ENCODE measurements at places on chromosomes 7 and 10.
A peak's percentile ranks its signal among the peaks of the same experiment; 100 is the strongest.

- peak; percentile 48 for DNase-seq
Observed at GRCh38 chr7:75823198-75823910, 9.7 kb upstream of the CCL24 start.

DNA sequence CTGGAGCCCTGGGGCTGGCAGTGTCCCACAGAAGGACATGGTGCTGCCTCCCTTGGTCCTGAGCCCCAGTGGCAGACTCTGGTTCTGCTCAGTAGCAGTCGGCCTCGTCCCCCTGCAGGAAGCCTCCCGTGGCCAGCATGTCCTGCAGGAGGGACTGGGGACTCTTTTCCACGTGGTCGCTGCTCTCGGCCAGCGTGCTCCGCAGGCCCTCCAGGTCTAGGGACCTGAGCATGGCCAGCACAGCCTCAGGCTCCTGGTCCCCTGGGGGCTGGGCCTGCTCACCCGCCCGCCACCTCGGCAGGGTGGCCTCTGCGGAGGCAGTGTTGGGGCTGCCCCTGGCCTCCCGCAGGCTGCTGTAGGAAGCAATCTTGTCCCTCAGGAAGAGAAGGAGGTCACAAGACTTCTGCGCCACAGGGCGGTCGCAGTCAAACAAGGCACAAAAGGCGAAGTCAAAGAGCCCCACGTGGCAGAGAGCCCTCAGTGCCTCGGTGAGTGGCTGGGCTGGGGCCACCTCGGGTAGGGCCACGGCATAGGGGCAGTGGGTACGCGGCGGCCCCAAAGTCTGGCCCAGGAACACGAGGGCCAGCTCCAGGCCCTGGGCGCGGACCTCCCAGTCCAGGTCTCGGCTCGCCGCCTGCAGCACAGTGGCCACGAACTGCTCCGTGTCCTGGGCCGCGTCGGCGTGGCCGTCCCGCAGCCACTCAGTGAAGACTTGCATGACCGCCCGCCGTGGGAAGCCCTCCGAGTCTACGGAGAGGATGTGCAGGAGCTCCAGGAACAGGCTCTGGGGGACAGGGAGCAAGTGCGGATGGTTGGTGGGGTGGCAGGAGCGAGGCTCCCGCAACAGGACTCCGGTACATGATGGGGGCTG lies 17.1 kb downstream of the BRAT1 start:
- no peak for DNase-seq

DNA sequence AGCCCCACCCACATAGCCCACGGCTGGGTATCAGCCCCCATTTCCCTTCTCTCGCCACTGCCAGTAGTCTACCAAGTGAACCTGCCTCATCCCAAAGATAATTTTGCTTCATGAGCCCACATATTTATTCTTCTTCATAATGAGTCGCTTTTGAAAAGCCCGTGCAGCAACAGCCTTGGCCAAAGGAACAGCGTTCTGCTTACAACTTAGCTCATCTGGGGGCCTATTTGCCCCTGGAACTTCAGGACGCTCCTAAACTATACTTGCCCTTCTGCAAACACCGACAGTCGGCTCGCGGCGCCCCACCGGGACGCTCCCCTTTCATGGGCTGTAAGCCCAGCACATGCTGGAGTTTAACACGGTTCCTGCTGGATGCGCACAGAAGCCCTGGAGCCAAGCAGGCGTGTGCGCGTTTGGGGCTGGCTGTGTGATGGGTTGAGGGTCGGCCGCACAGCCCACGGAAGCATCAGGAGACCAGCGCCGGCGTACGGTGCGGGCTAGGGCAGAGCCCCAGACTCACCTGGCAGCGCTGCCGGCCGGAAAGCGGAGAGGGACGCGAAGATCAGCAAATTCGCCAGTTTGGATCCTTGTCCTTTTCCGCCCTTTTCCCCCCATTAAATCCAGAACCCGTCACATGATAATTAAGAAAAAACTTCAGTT lies 370 bp downstream of the TMEM60 start:
- DNase-seq: no peak

DNA sequence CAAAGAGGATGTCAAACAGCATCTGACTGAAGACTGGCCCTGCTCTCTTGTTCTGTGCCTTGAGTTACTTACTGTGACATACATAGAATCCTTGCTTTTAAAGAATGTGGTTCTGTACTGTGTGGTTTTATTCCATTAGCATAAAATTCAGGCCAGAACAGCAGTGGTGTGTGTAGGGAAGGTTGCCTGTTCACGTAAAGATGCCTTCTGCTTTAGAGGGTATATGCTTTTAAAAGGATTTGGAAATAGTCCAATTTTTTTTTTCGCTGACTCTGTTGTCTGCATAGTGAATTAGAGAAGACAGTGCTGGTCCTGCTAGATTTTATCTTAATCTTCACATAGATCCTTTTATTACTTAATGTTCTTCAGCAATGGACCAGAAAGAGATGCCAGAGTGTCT lies 470.8 kb upstream of the SEMA3A start:
- no peak for DNase-seq

GRCh38 chr7:104482362-104483037 lies 154.1 kb downstream of the LHFPL3 start:
- no peak for DNase-seq

DNA sequence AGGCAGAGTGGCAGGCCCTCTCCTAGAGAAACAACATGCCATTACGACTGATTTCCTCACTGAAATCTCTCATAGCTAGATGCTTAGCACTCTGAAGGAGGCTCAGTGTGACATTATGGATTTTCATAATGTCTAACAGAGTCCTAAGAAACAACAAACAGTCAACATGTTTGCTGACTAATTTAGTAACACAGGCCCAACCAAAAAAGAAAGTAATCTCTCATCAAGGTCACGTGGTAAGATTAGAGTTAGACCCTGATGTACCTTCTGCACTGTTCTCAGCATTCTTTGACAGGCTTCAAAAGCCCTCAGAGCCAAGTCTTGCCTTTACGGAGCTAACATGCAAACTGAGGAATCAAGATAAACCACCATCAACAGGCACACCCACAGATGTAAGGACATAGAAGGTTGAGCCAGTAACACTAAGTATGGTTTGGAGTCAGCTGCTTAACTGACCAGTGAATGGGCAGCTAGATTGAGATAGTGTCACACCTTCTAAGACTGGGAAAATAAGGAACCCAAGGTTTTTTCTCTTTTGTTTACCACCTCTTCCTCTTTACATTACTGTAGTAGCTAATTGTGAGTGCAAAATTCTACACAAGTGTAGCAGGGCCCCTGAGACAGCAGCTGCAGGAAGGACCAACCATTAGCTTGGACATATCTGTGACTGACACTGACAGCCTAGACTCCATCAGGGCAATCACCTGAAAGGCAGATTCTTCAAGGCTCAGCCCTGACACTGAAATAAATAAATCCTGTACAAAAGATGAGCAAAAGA lies 15.3 kb upstream of the KCNIP2 start:
- DNase-seq: no peak

GRCh38 chr10:97538411-97538810 lies 34.2 kb upstream of the ANKRD2 start:
- no peak for DNase-seq

GRCh38 chr10:90945491-90946070 lies 24.7 kb upstream of the ANKRD1 start:
- DNase-seq: no peak

- no peak for DNase-seq
Observed at GRCh38 chr10:132446195-132446581, 49.2 kb downstream of the PWWP2B start.

GRCh38 chr7:30630986-30631385 lies 36.3 kb downstream of the GARS1 start:
- no peak for DNase-seq

GRCh38 chr10:22637491-22637890 lies 76.9 kb downstream of the PIP4K2A start:
- DNase-seq: no peak

- no peak for DNase-seq
Observed at GRCh38 chr10:78575400-78575799, 493.4 kb upstream of the ZMIZ1 start.

DNA sequence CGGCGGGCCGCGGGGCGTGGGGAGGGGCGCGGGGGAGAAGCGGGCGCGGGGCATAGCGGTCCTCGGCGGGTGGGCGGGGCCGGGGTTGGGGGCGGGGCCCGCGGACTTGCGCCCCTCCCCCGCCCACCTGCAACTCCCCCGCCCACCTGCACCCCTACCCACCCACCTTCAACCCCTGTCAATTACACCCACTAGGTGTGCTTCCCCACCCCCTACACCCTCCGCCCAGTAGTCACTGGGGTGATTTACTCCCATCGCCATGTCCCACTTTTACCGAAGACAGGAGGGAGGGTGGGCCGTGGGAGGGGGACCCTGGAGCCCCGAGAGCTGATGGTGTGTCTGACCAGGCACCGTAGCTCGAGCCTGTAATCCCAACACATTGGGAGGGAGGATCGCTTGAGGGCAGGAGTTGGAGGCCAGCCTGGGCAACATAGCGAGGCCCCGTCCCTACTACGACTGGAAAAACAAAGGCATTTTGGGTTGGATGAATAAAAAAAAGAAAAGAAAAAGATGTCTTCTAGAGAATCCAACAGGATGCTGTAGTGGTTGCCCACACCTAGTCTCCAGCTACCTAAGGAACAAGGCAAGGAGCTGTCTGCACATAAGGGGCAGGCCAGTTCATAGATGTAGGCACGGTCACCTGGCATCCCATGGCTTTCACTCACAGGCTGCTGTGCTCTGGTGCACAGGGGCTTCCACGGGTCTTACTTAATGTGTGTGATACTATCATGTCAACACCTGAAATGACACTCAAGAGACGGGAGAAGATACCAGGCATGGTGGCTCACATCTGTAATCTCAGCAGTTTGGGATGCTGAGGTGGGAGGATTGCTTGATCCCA lies 761 bp downstream of the KCTD7 start:
- no peak for DNase-seq

DNA sequence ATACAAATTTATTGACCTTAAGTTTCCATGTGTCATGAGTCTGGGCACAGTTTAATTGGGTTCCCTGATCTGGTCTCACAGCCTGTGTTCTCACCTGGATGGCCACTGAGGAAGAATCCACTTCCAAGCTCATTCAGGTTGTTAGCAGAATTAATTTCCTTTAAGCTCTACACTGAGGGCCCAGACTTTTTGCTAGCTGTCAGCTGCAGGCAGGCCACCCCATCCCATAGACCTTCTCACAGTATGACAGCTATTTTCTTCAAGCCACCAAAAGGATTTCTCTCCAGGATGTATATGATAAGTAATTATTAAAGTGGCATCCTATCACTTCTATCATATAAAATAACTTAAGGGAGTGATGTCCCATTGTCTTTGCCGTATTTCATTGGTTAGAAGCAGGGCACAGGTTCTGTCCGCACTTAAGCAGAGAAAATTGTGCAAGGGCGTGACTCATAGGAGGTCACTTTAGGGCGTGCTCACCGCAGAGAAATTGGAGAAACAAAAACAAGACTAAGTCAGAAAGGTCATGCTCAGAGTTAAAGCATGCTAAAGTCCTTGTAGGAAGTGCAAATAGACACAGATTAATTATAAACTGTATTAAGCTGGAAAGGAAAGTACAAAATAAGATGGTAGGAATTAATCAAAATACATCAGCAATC lies 109.9 kb downstream of the AHR start:
- peak; percentile 92 for DNase-seq

DNA sequence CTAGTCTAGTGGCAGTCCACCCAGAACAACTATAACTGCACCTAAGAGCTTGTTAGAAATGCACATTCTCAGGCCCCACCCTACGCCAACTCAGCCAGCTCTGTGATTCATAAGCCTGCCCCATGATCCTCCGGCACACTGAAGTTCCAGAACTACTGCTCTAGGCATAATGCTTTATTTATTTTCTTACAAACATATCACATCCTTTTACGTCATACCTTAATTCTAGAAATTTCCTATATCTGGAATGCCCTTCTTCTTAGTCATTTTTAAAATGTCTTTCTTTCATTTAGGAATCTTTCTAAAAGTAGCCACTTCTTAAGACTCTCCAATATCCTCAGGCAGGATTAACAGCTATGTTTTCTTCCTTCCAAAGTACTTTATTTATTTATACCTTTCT lies 480.1 kb downstream of the INHBA start:
- no peak for DNase-seq
